Activated CD4-positive, alpha-beta T cell treated with anti-CD3 and anti-CD28 coated beads, Interleukin-2, amount 50 U/mL, for 48 hours (primary cell): ENCODE measurements at places on chromosomes 7 and 10.

DNA sequence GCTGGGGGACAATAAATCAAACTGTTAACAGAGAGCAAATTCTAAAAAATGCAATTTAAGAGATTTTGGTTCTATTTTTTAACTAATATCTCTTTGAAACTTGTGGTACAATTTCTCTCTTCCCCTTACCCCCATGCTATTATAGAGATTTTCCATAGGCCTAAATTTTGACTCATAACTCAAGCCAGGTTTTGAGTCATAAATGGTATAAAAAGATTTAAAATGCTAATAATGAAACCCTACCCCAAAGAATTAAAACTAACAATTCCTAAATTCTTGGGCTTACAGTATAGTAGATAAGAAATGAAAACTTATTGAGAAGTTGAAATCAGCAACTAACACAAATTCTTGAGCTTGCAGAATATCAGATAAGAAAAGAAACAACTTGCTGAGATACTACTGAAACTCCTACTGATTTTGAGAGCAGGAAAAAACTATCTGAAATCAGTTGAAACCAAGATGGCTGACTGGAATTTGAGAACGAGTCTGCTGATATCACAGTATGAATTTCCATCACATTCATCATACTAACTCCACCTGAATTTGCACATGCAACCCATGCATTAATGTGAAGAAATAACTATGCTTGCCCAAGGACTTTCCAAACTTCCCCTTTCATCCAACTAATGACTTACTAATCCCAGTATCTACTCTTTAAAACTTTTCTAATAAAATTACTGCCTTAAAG is 36.3 kb downstream of the POT1 start:
- no peak for DNase-seq

- peak; percentile 11 for DNase-seq
Observed at GRCh38 chr7:94655126-94655847, 646 bp downstream of the SGCE start.

- no peak for DNase-seq
Observed at GRCh38 chr10:130409331-130409730, 273.1 kb downstream of the GLRX3 start.

DNA sequence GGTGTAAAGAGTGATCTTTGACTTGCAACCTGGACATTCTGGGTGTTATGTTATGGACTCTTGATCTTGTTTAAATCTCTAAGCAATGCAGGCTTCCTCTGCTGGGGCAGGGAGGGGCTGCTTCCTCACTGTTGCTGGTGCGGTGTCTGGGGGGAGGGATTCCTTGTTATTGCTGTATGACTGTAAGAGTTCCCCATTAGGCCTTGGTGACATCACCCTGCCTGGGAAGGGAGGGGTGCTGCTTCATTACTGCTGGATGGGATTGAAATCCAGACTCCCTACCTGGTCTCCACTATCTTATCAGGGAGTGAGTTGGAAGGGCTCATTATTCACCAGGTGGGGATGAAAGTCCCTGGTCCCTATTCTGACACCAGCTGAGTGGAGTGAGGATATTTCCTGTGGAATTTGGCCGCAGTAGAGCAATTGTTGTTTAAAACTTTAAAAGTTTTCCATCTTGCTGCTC is 8.8 kb downstream of the OGDH start:
- DNase-seq, result no peak

DNA sequence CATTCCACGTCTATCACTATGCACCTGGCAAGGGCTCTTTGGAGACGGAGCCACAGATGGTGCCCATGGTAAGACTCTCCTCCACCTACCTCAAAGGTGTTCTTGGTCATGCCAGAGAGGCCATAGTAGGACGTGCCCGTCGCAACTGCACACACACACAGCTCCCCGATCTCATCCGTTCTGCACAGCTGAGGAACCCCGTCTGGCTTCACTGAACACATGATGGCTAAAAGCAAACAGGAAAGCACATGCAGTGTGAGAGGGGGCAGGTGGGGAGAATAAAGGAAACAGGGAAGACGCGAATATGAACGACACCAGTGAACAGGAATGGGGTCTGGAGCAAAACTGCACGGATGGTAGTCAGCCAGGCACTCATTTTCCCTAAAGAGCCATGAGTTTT is 230.9 kb downstream of the ZMYND11 start:
- no peak for DNase-seq

DNA sequence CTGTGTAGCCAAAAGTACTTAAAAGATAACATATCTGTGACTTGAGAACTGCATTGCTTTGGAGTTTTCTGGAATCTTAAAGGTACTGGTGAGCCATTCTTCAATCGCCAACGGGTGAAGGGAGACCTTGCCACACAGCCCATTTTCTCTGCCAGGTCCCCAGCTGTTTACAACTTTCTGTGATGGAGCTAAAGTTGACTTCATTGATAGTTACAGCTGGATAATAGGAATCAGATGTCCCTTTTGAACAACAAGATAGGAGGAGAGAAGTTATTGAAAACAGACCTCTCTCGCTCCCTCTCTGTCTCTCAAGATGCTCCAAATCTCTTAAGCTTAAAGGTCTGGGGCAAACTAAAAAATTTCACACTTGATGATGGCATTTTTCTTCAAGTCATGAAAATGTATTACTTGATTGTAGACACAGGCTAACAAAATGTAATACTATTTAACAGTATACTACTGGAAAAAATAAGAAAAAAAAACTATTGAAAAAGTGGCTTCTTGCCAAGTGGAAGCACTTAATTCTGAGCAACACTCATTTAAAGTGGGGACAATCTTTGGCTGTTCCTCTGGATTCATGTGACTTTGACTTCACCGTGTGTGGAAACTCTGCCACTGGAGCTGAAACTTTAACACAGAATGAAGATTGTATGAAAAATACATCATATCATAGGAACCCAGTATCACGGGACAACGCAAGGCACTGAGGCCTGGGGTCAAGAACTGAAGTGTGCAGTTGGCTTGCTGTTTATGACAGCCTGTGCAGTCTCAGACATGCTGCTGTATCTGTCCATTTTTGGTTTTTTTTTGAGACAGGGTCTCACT is 78.4 kb upstream of the AFAP1L2 start:
- no peak for DNase-seq

- no peak for DNase-seq
Observed at GRCh38 chr10:14116021-14116420, 214.7 kb downstream of the FRMD4A start.

- DNase-seq, result no peak
Observed at GRCh38 chr7:128163473-128163872, 77.6 kb upstream of the LEP start.

DNA sequence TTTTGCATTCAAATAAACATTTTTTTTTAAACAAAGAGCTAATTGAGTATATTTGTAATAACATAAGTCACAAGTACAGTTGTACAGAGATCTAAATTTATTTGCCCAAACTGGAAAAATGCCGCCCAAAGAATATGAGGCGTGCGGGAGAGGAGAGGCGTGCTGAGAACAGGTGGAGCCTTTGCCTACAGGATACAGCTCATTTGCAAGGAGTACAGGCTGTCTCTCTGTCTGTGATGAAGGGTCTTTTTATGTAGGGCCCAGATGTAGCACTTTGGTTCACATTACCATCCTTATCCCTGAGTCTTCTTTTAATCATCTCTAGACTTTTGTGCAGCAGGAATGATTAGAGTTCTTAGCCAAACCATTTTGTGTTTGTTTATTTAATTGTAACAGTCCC is 58.2 kb downstream of the POU6F2 start:
- DNase-seq, result no peak

- no peak for DNase-seq
Observed at GRCh38 chr7:5590596-5591277, 167.1 kb upstream of the TNRC18 start.

GRCh38 chr10:102004376-102004775 is 51.6 kb downstream of the ARMH3 start:
- no peak for DNase-seq

DNA sequence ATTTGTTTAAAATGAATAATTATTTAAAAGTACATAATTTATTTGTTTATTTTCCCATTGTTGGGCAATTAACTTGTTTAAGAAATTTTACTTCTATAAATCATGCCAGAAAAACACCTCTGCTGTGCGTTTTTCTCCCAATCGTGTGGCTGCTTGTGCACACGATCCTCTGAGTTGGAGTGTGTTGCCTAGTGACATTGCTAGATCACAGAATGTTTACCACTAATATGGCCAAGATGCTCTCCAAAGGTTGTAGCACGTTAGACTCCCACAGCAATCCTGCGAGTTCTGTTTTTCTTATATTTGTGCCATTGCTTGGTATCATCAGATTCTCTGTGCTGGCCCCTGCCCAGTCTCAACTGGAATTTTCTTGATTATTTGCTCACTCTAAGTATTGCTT is 207.1 kb upstream of the ADCY1 start:
- no peak for DNase-seq

- no peak for DNase-seq
Observed at GRCh38 chr7:133545618-133546017, 292.7 kb downstream of the EXOC4 start.

GRCh38 chr10:101602761-101603398 is 14.8 kb downstream of the DPCD start:
- DNase-seq, result peak; percentile 86

DNA sequence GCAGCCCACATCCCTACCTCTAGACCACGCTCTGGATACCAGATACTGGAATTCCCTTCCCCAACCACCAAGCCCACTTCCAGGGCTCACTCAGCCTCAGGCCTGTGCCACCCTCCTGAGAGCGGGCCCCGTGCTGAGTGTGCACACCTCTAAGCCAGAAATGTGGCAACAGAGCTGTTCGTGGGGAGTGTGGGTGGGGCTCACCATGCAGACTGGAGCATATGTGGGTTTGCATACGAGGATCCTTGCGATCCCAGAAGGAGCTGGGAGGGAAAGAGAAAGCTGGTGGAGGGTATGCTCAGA is 13.0 kb upstream of the LIMK1 start:
- DNase-seq, result no peak

- no peak for DNase-seq
Observed at GRCh38 chr7:80488406-80488805, 23.5 kb downstream of the GNAT3 start.

DNA sequence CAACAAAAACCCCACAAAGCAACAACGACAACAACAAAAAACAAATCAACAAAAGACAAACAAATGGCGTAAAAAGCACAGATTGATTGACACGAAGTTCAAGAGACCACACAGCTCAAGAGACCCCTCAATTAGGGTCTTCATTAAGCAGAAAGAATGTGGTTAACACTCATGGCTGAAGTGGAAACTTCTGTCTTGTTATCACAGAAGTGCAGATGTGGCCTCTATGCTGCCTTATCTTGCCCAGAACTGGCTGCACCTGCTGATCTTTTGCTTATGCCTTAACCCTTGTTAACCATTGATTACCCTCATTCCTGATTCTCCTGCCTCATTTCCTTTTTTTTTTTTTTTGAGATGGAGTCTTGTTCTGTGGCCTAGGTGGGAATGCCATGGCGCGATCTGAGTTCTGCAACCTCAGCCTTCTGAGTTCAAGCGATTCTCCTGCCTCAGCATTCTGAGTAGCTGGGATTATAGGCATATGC is 3.5 kb upstream of the DAGLB start:
- DNase-seq, result no peak

DNA sequence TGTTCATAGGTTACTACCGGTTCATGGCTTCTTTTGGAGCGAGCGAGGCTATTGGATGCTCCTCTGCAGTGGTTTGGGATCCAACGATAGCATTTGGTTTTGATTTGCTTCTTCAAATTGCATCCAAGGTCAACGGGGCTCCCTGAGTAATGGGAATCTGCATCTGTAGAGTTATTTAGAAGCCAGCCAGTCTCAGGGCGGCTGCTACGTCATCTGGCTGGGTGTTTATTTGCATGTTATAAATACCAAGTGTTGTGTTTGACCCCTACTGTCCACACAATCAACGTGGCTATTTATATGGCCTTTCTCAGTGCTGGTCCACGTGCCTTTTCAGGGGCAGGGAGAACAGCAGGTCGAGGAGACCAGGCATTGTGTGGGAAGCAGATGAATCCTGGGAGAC is 137.7 kb downstream of the PRPF18 start:
- no peak for DNase-seq

DNA sequence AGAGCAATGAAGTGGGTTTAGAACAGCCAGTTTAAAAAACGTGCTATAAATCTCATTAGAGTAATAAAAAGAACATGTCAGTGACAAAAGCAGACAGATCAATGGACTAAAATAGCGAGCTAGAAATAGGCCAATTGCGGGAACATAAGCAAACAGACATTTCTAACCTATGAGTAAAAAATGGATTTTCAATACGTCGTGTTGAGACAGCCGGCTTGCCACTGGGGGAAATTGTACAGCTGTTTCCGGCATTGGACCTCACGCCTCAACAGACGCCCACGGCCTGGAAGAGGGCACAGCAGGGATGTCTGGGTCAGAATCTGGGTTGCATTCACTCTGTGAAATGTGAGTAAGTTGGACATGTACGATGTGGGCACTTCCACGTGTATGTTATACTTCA is 92.9 kb downstream of the SVOPL start:
- peak; percentile 44 for DNase-seq

- DNase-seq, result no peak
Observed at GRCh38 chr10:102630663-102631062, 13.6 kb upstream of the TRIM8 start.

- DNase-seq, result peak; percentile 83
Observed at GRCh38 chr7:30740417-30741181, 11.3 kb upstream of the INMT start.

- DNase-seq, result no peak
Observed at GRCh38 chr10:72626444-72626754, 520 bp upstream of the MICU1 start.

GRCh38 chr7:101582971-101583370 is 46.1 kb downstream of the MYL10 start:
- DNase-seq, result no peak

GRCh38 chr10:60312818-60313588 is 76.7 kb downstream of the ANK3 start:
- DNase-seq, result no peak

GRCh38 chr10:93821051-93821772 is 63.5 kb downstream of the LGI1 start:
- DNase-seq, result no peak

DNA sequence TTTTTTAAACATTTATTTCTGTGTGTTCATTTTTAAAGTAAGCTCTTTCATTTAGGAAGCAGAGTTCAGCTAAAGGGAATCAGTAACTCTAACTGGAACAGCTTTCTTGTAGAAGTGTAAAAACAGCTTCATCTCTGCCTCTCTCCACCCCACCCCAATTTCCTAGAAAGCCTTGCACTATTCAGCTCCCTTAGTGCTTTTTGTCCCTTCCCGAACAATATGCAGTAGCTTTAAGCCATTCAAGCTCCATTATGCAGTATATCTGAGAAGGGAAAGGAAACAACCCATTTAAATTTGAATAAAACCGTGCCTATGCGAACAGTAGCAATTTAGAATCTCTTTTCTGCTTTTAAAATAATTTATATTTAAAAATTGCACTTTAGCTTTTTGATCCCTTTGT is 134.5 kb downstream of the TRIL start:
- no peak for DNase-seq
